ENCODE measurements at places on chromosomes 7 and 10.

- peak; percentile 45 for DNase-seq
Measured at GRCh38 chr10:34723750-34724149, 91.3 kb downstream of the PARD3 start.

DNA sequence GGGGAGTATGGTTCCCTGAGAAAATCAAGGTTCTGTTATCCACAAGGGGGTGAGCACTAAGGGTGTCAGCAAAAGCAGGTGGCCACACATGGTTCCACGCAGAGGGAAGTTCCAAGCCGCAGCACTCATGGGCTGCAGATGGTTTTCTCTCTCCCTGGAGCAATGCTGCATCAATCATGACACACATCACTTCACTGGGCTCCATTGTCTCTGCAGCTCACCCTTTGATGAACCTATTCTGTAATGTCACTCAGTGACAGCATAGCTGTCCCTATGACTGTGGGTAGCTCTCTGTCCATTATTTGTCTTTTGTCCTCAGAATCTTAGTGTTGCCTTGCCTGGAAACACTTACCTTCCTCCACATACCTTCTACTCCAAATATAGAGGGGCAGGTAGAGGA is 34.8 kb downstream of the LRRC18 start:
- DNase-seq, result no peak

GRCh38 chr7:129740574-129741410 is 129.3 kb downstream of the NRF1 start:
- no peak for DNase-seq

GRCh38 chr7:12581897-12582296 is 11.4 kb downstream of the SCIN start:
- DNase-seq, result no peak

- DNase-seq, result no peak
Measured at GRCh38 chr7:30838008-30838407, 66.8 kb downstream of the MINDY4 start.

GRCh38 chr10:17001961-17002749 is 127.5 kb downstream of the CUBN start:
- peak; percentile 37 for DNase-seq

GRCh38 chr10:88482220-88482619 is 100.9 kb downstream of the RNLS start:
- DNase-seq, result no peak

DNA sequence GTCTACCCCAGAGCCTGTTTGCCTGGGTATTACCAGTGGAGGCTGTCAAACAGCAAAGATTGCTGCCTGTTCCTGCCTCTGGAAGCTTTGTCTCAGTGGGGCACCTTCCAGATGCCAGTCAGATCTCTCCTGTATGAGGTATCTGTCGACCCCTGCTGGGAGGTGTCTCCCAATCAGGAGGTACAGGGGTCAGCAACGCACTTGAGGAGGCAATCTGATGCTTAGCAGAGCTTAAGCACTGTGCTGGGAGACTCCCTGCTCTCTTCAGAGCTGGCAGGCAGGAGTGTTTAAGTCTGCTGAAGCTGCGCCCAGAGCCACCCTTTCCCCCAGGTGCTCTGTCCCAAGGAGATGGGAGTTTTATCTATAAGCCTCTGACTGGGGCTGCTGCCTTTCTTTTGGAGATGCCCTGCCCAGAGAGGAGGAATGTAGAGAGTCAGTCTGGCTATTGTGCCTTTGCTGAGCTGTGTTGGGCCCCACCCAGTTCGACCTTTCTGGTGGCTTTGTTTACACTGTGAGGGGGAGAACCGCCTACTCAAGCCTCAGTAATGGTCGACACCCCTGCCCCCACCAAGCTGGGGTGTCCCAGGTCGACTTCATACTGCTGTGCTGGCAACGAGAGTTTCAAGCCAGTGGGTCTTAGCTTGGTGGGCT is 62.2 kb downstream of the PPP1R9A start:
- no peak for DNase-seq

DNA sequence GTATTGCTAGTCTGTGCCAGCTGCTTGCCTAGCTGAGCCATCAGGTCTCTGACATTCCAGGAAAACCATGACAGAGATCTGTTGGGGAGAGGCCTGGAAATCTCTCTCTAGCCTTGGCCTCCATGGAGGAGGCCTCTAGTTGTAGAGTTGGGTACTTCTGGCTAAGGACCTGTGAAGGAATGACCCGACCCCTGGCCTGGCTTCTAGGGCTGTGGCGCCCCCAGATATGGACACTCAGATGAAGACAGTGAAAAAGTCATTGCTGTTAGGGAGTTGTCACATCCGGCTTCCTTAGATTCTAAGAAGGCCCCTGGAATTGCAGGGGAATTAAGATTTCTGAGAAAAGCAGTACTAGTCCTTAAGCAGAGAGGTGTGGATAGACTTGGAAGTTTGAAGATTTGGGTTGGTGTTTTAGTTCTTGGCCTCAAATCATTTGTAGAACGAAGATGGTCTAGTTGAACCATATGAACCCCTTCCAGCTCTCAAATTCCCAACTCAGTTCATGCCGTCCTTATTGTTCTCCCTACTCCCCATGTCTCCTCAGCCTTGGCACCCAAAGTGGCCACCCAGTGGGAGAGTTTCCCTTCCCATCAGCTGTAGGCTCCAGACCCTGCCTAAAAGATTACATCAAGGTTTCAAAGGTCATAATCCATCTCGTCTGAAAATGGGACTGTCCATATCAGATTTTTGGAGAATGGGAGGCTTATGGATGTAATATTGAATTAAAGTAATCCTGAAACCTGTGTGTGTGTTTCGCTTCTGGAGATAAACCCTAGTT is 7.0 kb downstream of the HHEX start:
- DNase-seq, result no peak

DNA sequence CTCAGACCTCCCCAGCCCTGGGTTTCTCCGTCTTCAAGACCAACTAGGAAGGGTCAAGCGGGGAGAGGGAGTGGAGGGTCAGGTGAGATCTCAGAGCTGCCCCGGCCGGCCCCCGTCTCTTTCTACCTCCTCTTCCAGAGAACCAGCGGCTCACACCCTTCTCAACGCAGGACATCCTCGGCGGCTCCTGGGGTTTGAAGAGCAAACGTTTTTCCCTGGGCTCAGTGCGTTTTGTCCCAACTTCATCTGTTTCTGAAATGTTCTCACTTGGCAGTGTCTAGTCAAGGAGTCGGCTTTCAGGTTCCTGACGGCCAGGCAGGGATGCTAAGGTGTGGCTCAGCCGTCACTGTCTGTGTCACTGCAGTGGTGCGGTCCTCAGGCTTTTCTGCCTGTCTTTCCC is 416.4 kb upstream of the FOXK1 start:
- no peak for DNase-seq

GRCh38 chr10:130487566-130487965 is 351.4 kb downstream of the GLRX3 start:
- DNase-seq, result no peak

- DNase-seq, result no peak
Measured at GRCh38 chr10:6033954-6034353, 28.2 kb downstream of the IL2RA start.

DNA sequence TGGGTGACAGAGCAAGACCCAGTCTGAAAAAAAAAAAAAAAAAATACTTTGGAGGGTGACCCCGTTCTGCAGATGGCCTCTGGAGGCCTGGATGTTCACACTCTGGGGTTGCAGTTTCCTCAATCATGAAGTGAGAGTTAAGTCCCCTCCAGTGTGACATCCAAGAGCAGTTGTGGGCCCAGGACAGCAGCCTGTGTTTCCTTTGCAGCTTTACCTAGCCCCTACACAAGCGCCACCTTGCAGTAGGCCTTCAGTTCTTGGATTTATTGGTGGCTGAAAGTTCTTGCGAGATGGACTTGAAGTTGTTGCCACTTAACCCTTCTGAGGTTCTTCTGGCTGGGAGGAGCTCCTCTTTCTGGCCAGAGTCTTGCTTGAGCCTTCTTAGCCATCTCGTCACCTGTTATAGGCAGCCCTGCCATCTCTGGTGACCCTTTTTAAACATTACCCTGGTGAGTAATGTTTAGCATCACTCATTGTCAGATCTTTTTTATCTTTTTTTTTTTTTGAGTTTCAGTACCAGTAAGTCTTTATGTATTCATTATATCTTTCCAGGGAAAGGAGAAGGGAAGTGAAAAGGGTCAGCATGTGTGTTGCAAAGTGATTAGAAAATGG is 3.4 kb upstream of the ACTR3C start:
- no peak for DNase-seq

- peak; percentile 47 for DNase-seq
Measured at GRCh38 chr10:88986549-88987242, 3.9 kb upstream of the FAS start.

- DNase-seq, result peak; percentile 34
Measured at GRCh38 chr10:31940839-31941653, 12.4 kb upstream of the ARHGAP12 start.

DNA sequence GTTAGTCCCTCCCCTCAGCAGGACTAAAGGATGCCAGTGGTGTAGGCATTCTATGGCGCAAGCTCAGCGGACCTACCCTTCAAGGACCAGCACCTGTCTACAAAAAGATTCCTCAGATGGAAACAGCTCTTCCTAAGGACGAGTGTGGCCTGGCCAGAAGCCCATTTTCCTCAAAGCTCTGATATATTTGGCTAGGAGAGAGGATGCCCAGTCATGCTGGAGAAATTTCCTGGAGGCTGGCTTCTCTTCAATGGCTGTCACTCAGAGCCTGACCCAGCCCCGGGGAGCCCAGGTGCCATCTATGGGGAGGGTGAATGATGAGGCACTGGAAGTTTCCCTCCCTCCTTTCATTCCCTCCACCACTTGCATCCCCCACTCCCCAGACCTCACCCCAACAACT is 111.5 kb downstream of the PLXNA4 start:
- DNase-seq, result no peak

- no peak for DNase-seq
Measured at GRCh38 chr10:129057856-129058663, 409.0 kb upstream of the MGMT start.

GRCh38 chr10:1070919-1071318 is 14.7 kb downstream of the WDR37 start:
- no peak for DNase-seq

- no peak for DNase-seq
Measured at GRCh38 chr7:149692056-149692455, 81.3 kb downstream of the ZNF467 start.

GRCh38 chr7:23315366-23315765 is 16.2 kb downstream of the MALSU1 start:
- DNase-seq, result no peak

GRCh38 chr10:75355706-75356105 is 45.9 kb downstream of the ZNF503 start:
- DNase-seq, result no peak

- DNase-seq, result no peak
Measured at GRCh38 chr7:28246921-28247461, 66.4 kb upstream of the JAZF1 start.

- DNase-seq, result no peak
Measured at GRCh38 chr10:27912231-27912630, 86.6 kb downstream of the ODAD2 start.

DNA sequence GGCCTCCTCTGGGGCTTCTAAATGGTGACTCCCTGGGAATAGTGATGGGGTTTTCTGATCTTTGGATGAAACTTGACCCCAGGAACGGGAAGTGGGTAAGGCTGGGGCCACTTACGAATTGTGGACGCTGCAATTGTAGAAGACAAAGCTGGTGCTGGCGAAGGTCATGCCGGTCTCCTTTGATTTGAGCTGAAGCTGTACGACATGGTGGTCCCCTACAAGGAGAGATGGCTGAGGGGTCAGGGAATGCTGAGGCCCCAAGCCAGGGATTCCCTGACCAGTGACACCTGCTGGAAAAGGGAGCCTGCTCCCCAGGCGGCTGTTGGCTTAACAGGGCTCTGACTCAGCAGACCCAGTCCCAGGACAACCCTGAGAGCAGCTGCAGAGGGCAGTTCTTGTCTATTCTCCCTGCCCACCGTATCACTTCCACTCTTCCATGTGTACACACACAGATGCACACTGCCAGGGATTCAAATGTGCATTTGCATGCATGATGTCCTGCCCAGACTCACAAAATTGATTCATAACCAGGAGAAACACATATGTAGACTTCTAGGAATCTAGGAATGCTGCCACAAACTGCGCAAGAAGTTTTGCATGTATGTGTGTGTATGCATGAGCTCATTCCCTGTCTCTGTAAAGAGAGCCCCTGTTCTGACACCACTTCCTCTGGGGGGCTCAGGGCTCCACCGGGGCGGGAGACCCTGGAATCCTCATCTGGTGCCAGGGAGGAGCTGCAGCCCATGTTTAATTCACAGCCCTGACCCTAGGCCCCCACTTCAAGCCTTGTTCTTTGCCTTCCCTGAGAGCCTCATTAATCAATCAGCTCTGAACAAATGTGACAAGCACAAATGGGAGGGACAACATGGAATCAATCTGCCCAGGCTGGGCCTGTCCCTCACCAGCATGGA is 350.0 kb downstream of the PLXNA4 start:
- no peak for DNase-seq

DNA sequence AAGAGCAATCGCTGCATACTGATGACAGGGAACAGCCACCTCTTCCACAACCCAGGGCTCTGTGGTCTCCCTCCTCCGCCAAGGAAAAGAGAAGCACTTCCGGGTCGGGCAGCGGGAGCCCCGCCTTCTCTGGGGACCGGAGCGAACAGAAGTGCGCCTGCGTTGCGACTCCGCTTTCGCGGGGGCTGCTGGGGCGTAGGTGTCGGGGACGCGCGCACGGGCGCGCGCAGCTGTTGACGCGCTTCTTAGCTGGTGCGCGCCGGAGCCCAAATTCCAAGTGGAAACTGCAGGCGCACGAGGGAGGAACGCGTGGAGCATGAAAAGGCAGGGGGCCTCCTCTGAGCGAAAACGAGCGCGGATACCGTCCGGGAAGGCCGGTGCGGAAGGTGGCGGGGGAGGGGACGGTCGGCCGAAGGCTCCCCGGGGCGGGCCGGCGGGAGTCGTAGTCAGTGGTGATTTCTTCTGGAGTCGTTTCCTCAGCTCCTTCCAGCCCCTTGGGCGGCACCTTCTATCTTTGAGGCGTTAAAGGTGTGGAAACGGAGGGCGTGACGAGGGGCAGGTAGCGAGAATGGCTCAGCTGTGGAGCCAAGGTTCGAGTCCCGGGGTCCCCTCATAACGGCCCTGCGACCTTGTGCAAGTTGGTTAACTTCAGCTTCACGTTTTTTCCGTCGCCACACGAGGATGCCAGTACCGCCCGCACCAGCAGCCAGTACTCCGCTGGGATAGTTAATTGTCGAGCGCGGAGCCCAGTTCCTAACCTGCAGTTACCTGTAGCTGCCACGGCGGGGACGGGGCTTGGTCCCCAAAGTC is at the start of the genes COX15 and CUTC:
Gene COX15 (minus strand): TSS at position 95 of the 810 bp plus-strand sequence. CDS start 78 bp downstream, at position 17.
Gene CUTC (plus strand): TSS at position 202 of the 810 bp plus-strand sequence. CDS start 115 bp downstream, at position 317.
- DNase-seq, result peak; percentile 95

DNA sequence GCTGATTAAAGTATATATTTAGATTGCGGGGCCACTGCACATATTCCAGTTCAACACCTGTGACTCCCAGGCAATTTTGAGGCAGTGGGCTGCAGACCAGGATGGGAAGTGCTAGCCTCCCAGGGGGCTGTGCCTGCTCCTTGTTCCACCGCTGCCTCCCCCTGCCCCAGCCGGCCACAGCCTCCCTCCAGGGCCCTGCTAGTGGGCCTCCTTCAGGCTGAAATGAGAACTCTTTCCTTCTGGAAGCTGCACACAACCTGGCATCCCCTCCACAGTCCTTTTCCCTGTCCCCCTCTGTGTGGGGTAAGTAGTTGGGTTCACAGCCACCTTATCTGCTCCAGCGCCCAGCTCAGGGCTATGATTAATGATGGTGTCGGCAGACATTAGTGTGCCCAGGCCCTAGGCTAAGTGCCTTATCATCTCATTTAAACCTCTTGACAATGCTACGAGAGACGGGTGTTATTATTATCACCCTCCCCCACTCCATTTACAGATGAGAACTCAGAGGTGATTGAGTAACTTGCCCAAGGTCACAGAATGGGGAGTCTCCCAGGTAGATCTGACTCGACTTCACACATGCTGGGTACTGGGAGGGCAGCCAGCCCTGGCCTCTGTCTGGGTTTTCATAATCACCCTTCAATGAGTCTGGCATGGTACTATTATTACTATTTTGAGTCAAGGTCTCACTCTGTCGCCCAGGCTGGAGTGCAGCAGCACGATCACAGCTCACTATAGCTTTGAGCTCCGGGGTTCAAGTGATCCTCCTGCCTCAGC is 10.8 kb upstream of the SFRP5 start:
- DNase-seq, result peak; percentile 90
